ENCODE measurements at places on chromosomes 3 and 15. TPM values are rescaled to one million over a fixed set of nuclear protein-coding genes. Genes with fewer than 3 reads are reported as not detected.

- H3K36me3 ChIP-seq = no peaks in the 10 kb centered on the region
- no peak for DNase-seq
- H3K27me3 ChIP-seq = no peaks in the 10 kb centered on the region
- no peak overlapping the region for H3K27ac ChIP-seq
Measured at GRCh38 chr15:32851572-32851971, 133.8 kb downstream of the GREM1 start.

- H3K27me3 ChIP-seq = no peaks in the 10 kb centered on the region
- H3K4me1 ChIP-seq = peaks cover 19% of the 10 kb centered on the region
- no peak overlapping the region for H3K27ac ChIP-seq
- H3K36me3 ChIP-seq = no peaks in the 10 kb centered on the region
- no peak overlapping the region for H3K4me3 ChIP-seq
- DNase-seq = no peak
Measured at GRCh38 chr3:77040926-77041722, 1.2 kb downstream of the ROBO2 start.

Gene BDH1
- total RNA-seq = 140 TPM

Gene MORC1
- 0.33 TPM for total RNA-seq

Gene DIPK2A
- total RNA-seq = 37.4 TPM

Gene MAP1A
- 0.42 TPM for total RNA-seq

Gene PAQR5
- total RNA-seq = 1.1 TPM

Data from liver (tissue), 10 donors.